Dorsolateral prefrontal cortex (tissue), 122 donors: ENCODE measurements at places on chromosomes 1 and 21.

DNA sequence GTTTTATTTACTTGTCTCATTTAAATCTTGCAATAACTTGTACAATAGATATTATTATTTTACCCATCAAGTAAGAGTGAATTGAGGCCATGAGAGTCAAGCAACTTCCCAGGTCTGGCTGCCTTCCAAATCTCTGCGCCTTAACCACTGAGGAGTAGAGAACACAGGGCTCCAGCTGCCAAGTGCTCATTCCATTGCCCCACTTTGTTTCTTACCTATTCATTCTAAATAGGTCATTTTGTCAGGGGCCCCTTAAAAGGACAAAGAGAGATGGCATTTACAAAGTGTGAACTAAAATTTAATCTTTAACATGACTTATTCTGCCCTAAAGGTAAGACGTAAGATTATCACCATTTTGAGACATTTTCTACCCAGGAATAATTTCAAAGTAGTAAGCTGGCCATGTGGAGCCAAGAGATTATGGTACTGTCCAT, 3.5 kb downstream of the PPP1R15B start:
- peak; percentile 73 for DNase-seq

DNA sequence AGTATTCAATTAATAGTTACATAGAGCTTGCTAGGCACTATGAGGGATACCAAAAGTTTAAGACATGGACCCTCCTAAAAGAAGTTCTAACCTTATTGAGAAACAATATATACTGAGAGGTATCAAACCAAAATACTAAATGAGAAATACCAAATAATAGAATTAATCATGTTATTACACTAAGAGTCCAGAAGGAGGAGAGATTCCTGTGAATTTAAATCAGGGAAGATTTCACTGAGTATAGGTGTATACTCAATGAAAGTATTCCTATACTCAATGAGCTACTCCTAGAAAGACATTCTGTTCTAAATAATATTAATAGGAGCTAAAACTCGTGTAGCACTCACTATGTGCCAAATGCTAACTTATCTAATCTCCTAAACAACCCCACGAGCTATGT, 9.4 kb downstream of the CR1L start:
- DNase-seq: no peak

GRCh38 chr1:110657351-110657750, 17.4 kb downstream of the KCNA3 start:
- no peak for DNase-seq

- DNase-seq: no peak
These were observed 3.8 kb downstream of the ATP8B2 start for GRCh38 chr1:154329152-154329521.

GRCh38 chr1:46522969-46523320, 28.5 kb downstream of the KNCN start:
- DNase-seq: no peak

DNA sequence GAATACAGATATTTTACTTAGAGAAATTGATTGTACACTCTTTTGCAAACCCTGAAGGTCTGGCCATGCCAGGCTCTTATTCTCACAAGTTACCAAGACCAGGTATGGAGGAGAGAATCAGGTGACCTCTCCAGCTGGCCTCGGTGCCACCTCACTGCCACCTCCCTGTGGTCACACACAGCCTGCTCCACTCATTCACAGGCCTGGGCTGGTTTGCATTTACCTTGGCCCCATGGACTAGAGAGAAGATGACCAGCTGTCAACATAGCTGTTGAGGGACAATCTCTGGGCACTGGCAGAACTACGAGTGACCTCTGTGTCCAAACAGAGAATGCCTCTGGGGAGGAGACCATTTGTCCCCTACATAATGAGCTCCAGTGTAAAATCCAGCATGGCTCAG, 291.2 kb upstream of the RUNX1 start:
- DNase-seq: no peak

DNA sequence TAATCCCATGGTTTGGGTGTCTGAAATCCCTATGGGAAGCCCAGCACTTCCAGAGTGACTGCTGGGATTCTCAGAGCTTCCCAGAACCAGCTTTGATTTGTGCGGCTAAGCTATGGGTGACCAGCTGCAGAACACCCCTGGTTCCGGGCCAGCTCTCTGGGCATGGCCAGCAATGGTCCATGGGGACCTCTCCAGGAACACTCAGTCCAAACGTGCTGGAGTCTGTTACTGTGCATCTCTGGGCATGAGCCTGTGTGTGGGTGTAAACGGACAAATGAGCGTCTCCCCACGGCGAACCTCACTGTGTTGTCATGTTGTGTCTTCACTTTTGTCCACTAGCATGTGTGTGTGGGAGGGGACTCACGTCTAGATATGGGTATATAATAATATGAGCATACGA, 54.4 kb downstream of the MAB21L3 start:
- no peak for DNase-seq

DNA sequence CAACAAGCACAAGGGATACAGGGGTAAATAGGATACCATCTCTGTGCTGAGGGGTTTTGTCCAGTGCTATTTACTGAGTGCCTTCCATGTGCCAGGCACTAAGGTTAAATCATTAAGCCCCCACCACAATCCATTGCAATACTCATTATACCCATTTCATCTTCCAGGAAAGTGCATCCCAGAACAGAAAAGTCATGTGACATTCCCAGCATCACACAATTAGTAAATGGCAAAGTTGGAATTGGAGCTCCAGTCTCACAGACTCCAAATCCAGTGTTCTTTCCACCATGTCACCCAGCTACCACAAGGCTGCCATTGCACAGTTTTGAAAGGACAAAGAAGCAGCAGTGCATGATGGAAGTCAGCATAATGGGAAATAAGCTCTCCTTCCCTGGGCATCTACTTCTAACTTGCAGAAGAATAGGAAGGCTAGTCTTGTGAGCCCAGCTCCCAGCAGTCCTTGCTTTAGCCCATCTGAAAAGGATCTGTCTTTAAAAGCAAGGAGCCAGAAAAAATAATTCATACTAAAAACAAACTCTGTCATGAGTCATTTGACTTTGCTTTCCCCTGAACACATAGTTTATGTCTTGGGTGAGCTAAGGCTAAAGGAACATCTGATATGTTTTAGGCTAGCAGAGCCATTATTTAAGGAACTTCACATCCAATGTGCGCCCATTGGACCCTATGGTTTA, 111.4 kb upstream of the HOOK1 start:
- DNase-seq: no peak

DNA sequence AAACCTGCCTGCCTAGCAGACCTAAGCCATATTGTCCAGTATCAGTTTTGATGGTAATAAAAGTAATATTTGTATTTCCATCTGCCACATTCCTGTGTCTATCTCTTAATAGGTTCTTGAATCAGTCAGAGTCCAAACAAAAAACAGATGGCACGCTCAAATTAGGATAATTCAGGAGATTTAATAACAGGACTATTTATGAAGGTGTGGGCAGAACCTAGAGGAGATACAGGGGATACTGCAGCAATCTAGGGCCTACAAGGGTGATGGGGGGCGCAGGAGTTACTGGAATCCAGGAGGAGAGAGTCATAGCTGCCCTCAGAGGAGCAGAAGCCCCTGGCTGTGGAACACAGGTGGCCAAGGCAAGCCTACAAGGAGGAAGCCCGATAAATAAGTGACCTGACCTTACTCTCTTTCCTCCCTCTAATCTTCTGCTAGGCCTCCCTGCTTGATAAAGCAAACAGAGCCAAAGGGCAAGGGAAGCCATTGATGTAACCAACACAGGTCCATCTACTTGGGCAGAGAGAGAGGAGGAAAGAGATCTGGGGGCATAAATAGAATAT, 11.9 kb upstream of the HYI start:
- no peak for DNase-seq

DNA sequence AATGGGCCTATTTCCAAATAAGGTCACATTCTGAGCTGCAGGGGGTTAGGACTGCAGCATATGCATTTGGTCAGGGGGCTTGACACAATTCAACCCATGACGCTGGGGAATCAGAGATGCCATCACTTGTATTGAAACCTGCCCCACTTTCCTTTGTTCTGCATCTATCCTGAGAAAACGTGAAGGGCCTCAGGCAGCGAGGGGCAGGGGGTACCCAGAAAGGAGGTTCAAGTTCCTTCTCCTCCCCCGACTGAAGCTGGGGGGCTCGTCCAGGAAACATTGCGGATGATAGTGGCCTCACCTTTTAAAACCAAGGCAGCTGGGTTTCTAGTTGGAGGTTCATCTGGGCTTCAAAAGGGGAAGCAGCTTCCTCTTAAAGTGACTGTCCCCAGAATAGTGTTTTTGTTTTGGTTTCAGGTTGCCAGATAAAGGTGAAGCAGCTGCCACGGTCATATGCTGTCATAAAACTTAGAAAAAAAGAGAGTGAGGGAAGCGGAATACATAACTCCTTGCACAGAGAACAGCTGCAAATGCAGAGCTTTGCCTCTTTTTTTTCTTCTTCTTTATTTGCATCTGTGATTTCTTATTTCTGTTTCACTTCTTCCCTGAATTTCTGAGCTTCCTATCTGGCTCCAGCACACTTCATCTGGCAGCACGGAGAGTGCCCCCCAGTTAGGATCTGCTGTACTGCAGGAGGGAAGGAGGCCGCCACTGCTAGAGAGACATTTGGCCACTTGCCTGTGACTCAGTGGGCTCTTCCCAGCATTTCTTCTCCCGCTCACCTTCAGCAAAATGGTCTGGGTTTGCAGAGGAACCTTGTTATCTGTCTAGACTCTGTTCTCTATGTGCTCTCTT, 142.0 kb downstream of the AJAP1 start:
- DNase-seq: no peak

GRCh38 chr1:62962901-62963776, 179.2 kb downstream of the ATG4C start:
- DNase-seq: peak; percentile 16

GRCh38 chr1:23799570-23800399, 769 bp downstream of the GALE start:
- DNase-seq: no peak

DNA sequence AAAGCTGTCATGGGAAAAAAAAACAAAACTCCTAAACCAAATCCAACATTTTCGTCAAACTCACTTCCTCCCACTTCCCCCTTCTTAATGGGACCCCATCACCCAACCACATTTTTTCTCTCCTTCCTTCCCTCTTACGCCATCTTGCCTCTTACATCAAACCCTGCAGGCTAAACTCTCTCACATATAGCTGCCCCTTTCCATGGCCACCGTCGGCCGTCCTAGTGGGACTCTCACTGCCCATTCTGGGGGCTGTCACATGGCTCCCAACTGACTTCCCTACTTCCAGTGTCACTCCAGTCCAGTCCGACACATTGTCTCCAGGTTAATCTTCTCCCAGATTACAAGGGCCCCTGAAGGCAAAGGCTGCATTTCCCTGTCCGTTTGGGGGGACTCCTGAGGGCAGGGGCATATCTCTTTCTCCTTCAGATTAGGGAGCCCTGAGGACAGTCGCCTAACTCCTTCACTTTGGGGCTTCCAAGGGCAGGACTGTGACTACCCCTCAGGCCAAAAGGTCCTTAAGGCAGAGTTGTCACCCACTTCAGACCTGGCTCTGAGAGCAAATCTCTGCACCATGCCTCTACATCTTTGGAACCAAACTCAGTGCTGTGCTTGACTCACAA, 658 bp downstream of the UBXN11 start:
- DNase-seq: no peak

DNA sequence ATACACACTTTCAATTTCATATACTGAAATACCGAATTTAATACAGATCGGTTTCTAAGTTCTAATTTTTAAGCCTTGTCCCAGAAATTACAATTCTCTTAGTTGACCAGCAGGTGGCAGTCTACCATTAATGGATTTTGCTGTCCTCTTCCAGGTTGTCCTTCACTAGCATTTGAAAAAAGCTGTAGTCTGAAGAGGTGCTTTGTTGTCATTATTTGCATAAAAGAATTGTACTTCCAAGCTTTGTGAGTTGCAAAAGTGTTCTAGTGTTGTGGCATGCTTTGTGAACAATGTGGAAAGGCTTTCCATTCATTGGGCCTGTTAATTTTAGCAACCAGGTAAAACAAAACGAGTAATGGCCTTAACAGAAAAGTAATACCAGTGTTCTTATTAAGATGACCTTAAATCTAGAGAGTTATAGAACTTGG, 193.6 kb downstream of the RPS6KC1 start:
- DNase-seq: no peak

DNA sequence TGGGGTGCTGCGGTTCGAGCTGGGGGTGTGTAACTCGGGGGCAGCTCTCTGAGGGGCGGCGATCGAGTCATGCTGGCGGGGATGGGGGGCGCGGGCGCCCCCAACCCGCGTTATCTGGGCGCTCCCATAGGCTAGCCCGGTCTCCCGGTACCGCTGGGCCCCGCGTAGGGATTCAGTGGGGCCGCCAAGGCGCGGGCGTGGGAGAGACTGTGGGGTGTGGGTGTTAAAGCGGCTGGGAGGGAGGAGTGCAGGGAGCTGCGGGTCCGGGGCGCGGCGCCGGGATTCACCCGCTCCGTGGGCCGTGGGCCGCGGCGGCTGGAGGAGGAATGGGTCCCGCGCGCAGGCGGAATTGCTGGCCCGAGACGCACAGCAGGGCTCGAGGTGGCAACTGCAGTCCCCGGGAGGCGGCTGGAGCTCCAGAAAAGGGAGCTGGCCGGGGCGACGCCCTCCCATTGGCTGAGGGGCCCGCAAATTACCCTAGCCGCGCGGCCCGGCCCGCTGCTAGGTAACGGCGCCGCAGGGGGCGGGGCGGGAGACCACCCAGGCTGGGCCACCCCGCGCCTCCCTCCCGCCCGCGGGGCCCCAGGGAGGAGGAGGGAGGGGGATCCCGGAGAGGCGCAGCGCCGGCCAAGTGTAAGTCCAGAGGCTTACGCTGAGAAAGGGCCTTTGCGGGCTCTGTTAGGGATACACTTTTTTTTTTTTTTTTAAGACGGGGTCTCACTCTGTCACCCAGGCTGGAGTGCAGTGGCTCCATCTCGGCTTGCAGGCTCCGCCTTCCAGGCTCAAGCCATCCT, at the start of gene PTCH2:
Gene PTCH2, minus strand, starts transcription at position 392 of the 794 bp plus-strand sequence. Its CDS starts 321 bp downstream, at position 71.
- peak; percentile 29 for DNase-seq

GRCh38 chr1:111943066-111943465, 46.4 kb downstream of the KCND3 start:
- no peak for DNase-seq

GRCh38 chr1:62625415-62625814, 28.1 kb downstream of the ANGPTL3 start:
- DNase-seq: no peak

GRCh38 chr21:27528697-27529096, 561.8 kb upstream of the ADAMTS5 start:
- DNase-seq: no peak

- no peak for DNase-seq
These were observed 11.2 kb downstream of the NPHP4 start for GRCh38 chr1:5981009-5981380.
